ENCODE measurements at places on chromosomes 4 and X.

- DNase-seq: no peak
These were observed 36.5 kb downstream of the DCTD start for GRCh38 chr4:182880387-182881356.

DNA sequence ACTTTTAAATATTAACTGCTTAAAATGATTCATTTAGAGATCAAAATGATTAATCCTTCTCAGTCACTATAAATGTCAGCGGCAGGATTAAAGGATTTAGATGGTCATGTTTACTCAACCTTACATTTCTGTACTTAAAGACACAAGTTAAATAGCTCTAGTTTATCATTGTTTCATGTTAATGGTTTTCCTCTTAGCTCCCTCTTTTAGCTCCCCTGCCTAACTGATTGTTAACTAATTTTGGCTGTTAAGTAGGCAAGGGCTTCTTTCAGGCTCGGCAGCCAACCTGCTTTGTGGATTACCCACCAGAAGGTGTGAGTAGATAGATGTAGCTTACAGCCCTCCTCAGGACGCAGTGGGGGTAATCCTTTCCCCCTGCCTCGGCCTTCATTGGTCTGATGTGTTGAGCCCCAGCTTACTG, 96.0 kb downstream of the TENM3 start:
- no peak for DNase-seq

GRCh38 chr4:101155945-101156344, 191.4 kb downstream of the PPP3CA start:
- DNase-seq: no peak

GRCh38 chr4:106194801-106195200, 121.2 kb downstream of the TBCK start:
- no peak for DNase-seq

GRCh38 chr4:121150486-121150885, 13.6 kb downstream of the TNIP3 start:
- no peak for DNase-seq

DNA sequence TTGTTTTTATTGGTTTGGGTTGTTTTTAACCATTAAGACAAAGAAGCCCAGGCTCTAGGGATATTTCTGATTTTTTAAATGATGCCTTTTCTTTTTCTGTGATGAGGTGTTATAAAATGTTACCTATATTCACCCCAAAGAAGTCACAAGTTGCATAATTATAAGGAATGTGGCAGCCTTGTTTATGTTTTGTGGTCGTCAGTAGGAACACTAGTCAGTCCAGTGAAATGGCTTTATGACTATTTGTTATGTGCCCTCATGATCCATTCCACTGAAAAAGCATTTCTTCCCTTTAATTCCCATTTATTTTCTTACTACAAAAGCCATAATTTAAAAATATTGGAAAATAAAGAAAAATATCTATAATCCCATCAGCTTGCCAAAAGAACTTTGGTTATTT, 34.4 kb downstream of the CC2D2A start:
- DNase-seq: no peak

- no peak for DNase-seq
These were observed 361.1 kb downstream of the MID1IP1 start for GRCh38 chrX:39162322-39162735.

DNA sequence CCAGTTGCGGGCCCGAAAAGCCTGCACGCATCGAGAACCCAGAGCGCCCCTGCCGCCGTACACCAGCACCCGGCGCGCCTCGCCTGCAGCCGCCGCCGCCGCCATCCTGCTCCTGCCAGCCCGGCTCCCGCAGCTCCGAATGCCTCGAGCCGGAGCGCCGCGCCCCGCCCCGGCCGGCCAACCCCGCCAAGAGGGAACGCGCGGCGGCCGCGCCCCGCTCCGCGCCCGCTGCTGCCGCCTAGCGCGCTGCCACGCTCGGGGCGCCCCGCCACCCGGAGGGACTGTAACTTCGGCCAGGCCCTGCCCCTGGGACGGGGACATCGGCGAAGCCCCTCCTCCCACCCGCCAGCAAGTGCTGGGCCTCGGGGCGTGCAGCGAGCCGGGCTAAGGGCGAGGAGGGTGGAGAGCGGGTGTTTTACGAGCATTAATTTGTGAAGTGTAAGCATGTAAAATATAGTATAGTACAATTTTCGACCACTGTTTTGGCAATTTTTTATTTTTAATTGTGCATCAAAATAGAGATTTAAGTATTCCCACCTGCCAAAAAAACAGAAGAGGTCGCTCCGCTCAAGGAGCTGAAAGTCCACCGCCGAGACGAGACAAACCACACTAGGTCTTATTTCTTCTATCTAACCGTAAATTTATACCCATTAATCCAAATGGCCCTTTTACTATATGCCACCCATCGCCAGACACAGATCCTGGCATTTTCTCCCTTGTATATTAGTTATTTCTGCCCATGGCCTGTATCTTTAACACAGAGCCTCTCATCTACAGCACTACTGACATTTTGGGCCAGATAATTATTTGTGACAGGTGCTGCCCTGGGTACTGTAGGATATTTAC, at the start of gene QDPR:
Gene QDPR (minus strand): TSS at position 141 of the 846 bp plus-strand sequence. CDS start 36 bp downstream, at position 105.
- no peak for DNase-seq

DNA sequence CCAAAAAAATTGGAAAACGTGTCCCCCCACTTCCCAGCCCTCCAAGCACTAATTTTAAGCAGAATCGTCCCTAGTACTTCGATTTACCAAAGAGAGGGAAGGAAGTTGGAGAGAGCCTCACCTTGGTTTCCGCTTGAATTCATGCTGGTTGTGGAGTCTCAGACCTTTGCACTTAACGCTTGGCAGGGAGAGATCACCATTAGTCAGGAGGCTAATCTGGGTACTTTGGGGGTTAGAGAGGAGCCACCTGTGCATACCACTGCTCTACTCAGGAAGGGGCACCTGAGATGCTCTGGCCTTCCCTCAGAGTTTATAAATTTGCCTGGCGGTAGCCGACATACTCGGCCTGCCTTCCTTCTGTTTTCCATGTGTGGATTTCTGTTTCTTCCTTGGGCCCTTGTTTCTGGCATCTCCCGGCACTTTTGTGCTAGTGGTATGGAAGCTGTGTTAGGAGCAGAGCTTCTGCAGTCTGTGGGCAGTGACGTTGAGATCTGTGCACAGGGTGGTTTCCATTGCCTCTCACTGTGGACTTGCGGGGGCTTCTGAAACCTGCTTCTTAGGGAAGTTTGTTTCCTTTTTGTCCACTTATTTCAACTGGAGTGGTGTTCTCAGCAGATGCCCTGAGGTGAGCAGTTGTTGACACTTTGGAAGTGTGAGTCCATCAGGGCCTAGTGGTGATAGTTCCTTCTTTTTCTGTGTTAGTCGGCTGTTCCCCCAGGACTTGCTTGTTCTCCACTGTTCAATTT, 104.2 kb downstream of the TMEM131L start:
- no peak for DNase-seq

GRCh38 chrX:43481576-43481975, 174.5 kb upstream of the MAOA start:
- DNase-seq: no peak

- DNase-seq: no peak
These were observed 446.8 kb downstream of the TRAM1L1 start for GRCh38 chr4:116638592-116638991.

- DNase-seq: no peak
These were observed 1.3 kb upstream of the CCKAR start for GRCh38 chr4:26491449-26492170.

DNA sequence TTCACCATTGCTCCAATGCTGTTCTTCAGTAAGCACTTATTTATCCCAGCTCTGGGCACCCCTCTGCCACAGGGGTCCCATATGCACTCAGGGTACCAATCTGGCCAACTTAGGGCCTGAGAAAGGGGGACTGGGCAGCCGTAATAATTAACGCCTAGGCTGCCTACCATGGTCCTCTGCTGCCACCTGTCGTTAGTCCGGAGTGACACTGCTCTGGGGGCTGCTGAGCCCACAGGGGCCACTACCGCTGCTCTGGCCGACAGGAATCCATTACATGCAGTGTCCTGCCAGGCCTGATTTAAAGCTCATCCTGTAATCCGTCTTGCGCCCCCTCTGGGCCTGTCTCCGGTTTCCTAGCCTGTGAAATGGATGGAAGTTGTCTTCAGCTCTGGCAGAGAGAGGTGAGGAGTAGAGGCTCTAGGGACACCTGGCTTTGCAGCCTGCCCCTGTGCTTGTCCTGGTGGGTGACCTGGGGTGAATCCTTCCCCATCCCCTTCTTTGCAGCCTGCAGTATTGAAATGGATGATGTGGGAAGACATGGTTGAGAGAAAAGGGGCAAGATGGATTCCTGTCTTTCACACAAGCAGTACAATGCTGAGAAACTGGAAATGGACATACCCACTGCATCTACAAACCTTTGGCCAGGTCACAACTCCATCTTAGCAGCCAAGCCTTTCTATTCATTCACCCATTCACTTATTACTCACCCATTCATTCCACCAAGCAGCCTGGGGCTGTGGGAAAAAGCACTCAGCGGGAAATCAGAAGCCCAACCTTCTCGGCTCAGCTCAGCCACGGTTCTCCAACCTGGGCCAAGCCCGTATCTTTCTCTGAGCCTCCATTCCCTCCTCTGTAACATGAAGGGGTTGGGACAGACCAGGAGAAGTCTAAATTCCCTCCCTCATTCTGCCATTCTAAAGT, 116.3 kb upstream of the NALF2 start:
- DNase-seq: no peak

GRCh38 chrX:110420771-110421499, 62.3 kb downstream of the RTL9 start:
- no peak for DNase-seq

GRCh38 chr4:1210971-1211370, 38.0 kb downstream of the CTBP1 start:
- no peak for DNase-seq

- peak; percentile 79 for DNase-seq
These were observed 56.3 kb downstream of the CCDC149 start for GRCh38 chr4:24856586-24856985.

- no peak for DNase-seq
These were observed 4.0 kb upstream of the SLC34A2 start for GRCh38 chr4:25651682-25652081.

DNA sequence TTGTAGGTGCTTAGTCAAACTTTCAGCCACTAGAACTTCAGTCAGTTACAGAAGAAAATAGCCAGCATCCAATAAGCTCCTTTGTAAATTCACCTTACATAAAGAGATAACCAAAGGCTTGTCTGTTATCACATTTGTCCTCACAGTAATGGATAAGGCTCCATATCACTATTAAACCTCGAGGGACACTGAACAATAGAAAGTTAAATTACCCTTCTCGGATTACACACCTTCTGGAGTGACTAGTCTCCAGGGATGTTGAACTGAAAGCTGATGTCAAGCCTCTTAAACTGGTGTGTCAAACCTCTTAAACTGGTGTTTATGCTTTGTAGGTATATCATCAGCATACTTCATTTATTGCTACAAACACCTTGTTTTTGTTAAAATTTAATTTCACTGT, 639.0 kb downstream of the CENPC start:
- DNase-seq: no peak

- DNase-seq: no peak
These were observed 6.1 kb downstream of the FAT1 start for GRCh38 chr4:186717556-186717955.

Measured in non-pigmented ciliary epithelial cell (primary cell).